ENCODE measurements at places on chromosomes 1 and 21. TPM values are rescaled to one million over a fixed set of nuclear protein-coding genes. Genes with fewer than 3 reads are reported as not detected.
A peak's percentile ranks its signal among the peaks of the same experiment; 100 is the strongest.

Gene SHISA4
- total RNA-seq, result 0.88 TPM

Gene F13B
- not detected for total RNA-seq

Gene PLPPR4
- total RNA-seq, result not detected

Gene LCE1B
- not detected for total RNA-seq

DNA sequence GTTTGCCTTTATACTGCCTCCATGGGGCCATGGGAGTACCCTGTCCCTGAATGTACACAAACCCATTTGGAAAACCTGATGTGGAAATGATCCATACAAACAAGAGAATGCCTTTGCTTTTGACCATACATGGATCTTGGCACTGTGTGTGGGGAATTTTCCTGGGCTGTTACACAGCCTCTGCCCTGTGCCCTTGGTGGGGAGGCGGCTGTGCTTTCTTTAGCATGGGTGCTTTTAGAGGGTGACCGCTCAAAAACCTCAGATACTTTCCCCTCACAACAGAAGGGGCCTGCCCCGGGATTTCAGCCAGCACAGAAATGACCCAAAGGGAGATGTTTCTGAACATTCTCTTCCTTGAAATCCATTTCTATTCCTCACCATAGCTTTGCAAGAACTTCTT lies 194.8 kb downstream of the LMO4 start:
- no peaks in the 10 kb centered on the region for H3K36me3 ChIP-seq
- DNase-seq, result no peak
- H3K4me1 ChIP-seq, result no peaks in the 10 kb centered on the region
- no peaks in the 10 kb centered on the region for H3K27me3 ChIP-seq
- no peak overlapping the region for H3K4me3 ChIP-seq

GRCh38 chr1:165408518-165408917 lies 36.4 kb downstream of the RXRG start:
- H3K4me3 ChIP-seq, result no peak overlapping the region
- H3K27ac ChIP-seq, result no peak overlapping the region
- no peaks in the 10 kb centered on the region for H3K36me3 ChIP-seq
- no peaks in the 10 kb centered on the region for H3K27me3 ChIP-seq
- no peaks in the 10 kb centered on the region for H3K4me1 ChIP-seq

GRCh38 chr21:42097274-42097673 lies 26.2 kb downstream of the UMODL1 start:
- no peaks in the 10 kb centered on the region for H3K27me3 ChIP-seq
- no peaks in the 10 kb centered on the region for H3K4me1 ChIP-seq
- no peak for DNase-seq

DNA sequence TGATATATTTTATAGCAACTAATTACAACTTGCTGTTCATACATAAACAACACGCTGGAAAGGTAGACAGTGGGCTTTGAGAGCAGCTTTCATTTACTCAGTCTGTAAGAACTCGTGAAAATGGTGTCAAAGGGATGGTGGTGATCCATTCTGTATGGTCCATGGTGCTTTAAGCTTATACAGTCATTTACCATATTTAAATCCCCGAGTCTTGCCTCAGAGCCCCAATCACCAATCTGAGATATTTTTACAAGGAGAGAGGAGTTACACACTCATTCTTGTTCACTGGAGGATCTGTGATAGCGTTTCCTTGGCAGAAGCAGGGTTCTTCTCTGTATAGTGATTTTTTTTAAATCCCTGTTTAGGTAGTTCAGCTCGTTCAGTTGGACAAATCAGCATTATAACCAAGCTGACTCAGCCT lies 694.6 kb downstream of the USP25 start:
- no peaks in the 10 kb centered on the region for H3K27me3 ChIP-seq
- H3K27ac ChIP-seq, result no peak overlapping the region
- H3K4me3 ChIP-seq, result no peak overlapping the region
- H3K36me3 ChIP-seq, result no peaks in the 10 kb centered on the region
- DNase-seq, result no peak
- no peaks in the 10 kb centered on the region for H3K4me1 ChIP-seq

- no peak overlapping the region for H3K4me3 ChIP-seq
- H3K36me3 ChIP-seq, result no peaks in the 10 kb centered on the region
- DNase-seq, result no peak
- H3K27ac ChIP-seq, result no peak overlapping the region
These were observed 1.5 kb upstream of the FBLIM1 start for GRCh38 chr1:15757016-15757543.

- peaks cover 18% of the 10 kb centered on the region for H3K4me1 ChIP-seq
- H3K27me3 ChIP-seq, result no peaks in the 10 kb centered on the region
- H3K36me3 ChIP-seq, result no peaks in the 10 kb centered on the region
- no peak for DNase-seq
- H3K27ac ChIP-seq, result peak overlapping the region; percentile 98
These were observed 1.7 kb downstream of the ANP32E start for GRCh38 chr1:150234309-150234565.

DNA sequence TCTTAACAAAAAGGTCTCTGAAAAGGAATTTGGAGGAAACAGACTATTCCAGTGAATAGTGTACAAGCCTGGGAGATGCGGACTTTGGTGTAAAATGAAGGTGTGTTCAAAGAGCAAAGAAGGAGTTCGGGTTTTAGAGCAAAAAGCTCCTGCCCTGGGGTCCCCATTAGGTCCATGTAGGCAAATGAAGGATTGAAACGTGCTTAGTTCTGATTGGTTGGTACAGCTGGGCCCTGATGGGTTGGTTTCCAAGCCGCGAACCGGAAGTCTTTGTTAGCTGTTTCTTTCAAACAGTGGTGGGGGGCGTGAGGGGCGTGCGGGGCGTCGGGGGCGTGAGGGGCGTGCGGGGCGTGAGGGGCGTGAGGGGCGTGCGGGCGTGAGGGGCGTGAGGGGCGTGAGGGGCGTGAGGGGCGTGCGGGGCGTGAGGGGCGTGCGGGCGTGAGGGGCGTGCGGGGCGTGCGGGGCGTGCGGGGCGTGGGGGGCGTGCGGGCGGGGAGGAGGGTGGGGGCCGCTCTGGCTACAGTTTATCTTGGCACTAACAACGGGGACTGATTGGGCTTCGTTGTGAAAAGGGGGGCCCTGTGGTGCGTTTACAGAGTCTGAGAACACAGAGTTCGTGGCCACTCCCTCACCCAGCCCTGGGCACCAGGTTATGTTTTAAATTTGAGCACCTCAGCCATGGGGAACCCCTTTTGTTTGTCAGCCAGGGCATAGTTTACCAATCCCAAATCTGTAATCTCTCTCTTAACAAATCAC lies 29.4 kb downstream of the LRRC3 start:
- no peak for DNase-seq
- H3K4me3 ChIP-seq, result no peak overlapping the region

DNA sequence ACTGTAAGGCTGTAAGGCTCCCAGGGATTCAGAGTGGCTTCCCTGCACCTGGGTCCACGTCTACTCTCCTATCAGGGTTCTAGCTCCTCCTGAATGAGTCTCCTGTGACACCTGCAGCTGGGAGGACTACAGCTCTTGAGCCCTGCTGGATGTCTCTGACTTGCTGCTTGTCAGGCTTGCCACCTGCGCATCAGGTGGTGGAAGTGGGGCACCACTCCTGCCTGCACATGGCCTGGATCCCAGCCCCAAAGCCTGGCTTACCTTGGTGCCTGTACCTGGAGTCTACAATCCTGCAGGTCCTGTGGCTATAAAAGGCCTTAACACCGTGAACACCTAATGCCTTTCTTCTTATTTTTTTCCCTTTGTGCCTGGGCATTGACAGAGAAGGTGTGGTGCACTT lies 82.2 kb downstream of the FAM78B start:
- no peaks in the 10 kb centered on the region for H3K4me1 ChIP-seq
- DNase-seq, result no peak
- no peak overlapping the region for H3K27ac ChIP-seq

- no peak overlapping the region for H3K4me3 ChIP-seq
- H3K27me3 ChIP-seq, result no peaks in the 10 kb centered on the region
- no peak overlapping the region for H3K27ac ChIP-seq
- H3K4me1 ChIP-seq, result no peaks in the 10 kb centered on the region
- H3K36me3 ChIP-seq, result no peaks in the 10 kb centered on the region
- DNase-seq, result no peak
These were observed 72.1 kb downstream of the DNM3 start for GRCh38 chr1:171913385-171913784.

- no peak overlapping the region for H3K27ac ChIP-seq
- H3K36me3 ChIP-seq, result no peaks in the 10 kb centered on the region
- DNase-seq, result no peak
- no peaks in the 10 kb centered on the region for H3K27me3 ChIP-seq
- H3K4me3 ChIP-seq, result no peak overlapping the region
- no peaks in the 10 kb centered on the region for H3K4me1 ChIP-seq
These were observed 29.6 kb downstream of the ITLN2 start for GRCh38 chr1:160924791-160925651.
